ENCODE measurements at places on chromosomes 1 and 21.

GRCh38 chr21:36759348-36760083 lies 60.6 kb downstream of the SIM2 start:
- no peak for DNase-seq

DNA sequence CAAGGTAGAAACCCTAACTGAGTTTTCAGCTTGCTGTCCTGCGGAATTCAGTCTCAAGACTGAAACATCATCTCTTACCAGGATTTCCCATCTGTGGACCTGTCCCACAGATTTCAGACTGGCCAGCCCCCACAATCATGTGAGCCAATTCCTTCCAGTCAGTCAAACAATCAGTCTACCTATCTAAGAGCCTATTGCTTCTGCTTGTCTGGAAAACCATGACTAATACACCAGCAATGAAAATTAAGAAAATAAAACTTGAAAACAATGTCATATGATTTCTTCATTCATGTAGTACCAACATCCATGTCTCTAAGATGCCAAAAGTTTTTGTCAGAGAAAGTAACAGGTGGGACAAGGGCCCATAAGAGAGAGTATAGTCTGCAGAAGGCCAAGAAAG lies 57.6 kb upstream of the CRB1 start:
- no peak for DNase-seq

GRCh38 chr1:156852418-156852874 lies 6.5 kb downstream of the INSRR start:
- DNase-seq, result peak; percentile 88

DNA sequence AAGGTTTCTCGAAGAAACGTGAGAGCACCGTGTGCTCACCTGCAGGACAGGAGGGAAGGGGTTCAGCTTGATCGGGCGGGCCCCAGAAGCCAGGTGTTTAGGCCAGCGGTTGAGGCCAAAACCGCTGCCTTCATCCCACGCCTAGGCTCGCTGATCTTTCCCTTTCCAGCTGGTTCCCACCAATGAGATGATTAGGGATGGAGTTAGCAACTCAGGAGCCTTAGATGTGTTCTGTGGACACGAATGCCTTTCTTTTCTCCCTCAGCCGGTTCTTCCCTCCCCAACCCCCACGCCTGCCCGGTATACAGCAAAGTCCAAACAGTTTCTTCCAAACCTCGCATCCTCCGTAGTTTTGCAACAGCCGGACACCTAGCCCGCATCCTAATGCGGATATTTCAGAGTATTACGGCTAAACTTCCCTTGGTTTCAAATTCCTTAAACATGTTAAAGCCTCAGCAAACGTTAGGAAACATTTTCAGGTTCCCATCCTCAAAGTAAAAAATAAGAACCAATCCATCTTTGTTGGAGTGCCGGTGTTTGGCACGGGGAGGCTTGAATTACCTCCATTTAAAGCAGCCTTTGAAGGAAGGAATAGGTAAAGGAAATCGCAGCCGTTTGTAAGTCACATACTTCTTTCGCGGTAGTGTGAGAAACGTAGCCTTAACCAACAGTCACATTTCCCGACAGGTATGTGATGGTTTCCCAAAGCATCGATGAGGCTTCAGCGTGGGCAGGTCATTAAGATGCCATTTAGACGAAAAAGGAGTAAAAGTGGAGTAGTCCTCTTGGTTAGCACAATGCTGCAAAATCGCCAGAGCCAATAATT lies 1.1 kb downstream of the LRRC8C start:
- peak; percentile 38 for DNase-seq

GRCh38 chr1:156838972-156839371 lies 19.9 kb downstream of the INSRR start:
- peak; percentile 33 for DNase-seq

DNA sequence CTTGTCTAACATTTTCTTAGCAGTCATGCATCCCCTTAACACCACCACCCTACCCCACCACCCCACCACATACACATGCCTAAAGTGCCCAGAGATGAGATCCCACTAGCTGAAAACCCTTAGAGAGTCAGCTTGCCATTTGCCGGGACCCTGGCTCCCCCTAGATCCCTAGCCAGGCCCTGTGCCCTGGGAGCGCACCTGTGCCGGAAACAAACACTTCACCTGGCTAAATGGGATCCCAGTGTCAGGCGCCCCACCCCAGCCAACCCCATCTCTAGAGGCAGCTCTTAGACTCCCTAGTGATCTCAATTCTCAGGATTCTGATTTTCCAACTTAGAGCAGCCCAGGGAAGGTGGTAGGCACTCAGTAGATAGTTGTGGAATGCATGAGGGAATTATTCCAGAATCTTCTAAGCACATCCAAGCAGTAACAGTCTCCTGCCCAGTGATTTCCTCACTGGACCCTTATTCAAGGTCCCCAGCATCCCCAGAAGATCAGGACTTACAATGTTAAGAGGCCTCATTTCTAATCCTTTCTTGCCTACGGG lies 105.2 kb downstream of the LAMC2 start:
- DNase-seq, result no peak

DNA sequence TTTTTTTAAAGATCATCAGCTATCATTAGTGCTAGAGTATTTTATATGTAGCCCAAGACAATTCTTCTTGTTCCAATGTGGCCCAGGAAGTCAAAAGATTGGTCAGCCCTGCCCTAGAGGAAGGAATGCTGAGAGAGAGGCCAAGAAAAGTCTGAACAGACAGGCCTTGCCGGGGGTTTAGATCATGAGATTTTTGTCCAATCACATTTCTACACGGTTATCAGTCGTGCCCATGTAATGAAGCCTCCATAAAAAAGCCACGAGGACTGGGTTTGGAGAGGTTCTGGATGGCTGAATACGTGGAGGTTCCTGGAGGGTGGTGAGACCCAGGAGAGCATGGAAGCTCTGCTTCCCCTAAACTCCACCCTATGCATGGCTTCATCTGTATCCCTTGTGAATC lies 24.3 kb upstream of the ENO1 start:
- DNase-seq, result no peak

- DNase-seq, result peak; percentile 43
These were observed at the start of gene CRB1 for GRCh38 chr1:197268012-197268411. TSS of gene CRB1 (plus strand) at chr1:197268252. CDS start at chr1:197268413, 161 bp downstream.

DNA sequence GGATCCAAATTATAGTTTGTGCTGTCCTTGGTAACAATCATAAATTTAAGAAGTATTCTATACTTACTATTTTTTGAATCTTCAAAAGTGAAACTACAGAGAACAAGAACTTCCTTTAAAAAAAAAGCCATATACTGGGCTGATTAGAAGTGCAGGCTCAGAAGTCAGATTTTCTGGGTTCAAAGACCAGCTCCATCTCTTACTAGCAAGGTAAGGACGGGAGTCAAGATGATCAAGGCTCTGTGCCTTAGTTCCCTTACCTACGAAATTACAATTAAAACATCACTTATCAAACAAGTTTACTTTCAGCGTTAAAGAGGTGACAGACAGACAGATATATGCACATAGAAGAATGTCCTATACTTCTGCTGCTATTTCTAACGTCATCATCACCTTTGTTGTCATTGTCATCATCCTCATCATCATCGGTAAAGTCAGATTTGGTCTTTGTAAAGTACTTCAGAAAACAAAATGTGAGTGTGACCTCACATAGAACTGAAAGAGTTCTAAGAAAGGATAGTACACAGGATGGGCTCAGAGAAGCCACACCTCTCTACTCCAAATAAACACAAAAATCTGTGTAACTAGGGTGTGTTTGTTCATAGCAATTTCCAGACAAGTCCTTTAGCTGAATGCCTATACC lies 178.7 kb downstream of the VAV3 start:
- DNase-seq, result no peak

- DNase-seq, result no peak
These were observed 117.6 kb downstream of the MRPL39 start for GRCh38 chr21:25489673-25490072.

DNA sequence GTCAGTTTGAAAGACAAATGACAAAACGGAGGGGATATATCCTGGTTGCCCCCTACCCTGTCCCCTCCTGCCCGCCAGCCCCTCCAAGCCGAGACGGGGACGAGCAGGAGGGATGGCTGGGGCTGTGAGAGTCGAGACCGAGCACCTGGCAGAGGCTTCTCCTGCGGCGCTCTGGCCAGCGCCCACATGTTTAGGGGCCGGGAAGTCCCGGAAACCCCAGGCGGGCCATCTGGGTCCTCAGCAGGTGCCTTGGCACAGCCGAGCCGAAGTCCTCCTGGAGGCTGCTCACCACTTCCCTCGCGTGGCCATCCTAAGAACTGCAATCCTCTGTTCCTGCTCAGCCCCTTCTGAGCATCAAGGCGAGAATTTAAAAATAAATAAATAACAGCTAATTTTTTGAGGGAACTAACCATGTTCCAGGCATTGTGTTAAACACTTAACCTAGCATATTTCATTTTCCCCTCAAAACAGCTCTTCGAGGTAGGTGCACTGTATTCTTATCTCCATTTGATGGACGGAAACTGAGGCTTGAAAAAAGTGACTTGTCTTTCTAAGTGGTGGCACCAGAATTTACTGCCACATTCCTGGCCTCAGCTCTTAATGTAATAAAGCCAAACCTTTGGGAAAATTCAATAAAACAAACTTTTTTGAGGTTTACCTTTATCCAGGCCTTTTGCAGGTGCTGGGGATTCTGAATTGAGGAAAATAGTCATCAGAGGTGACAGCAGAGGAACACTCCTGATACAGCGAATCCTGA lies 3.5 kb upstream of the RIMS3 start:
- DNase-seq, result peak; percentile 86

DNA sequence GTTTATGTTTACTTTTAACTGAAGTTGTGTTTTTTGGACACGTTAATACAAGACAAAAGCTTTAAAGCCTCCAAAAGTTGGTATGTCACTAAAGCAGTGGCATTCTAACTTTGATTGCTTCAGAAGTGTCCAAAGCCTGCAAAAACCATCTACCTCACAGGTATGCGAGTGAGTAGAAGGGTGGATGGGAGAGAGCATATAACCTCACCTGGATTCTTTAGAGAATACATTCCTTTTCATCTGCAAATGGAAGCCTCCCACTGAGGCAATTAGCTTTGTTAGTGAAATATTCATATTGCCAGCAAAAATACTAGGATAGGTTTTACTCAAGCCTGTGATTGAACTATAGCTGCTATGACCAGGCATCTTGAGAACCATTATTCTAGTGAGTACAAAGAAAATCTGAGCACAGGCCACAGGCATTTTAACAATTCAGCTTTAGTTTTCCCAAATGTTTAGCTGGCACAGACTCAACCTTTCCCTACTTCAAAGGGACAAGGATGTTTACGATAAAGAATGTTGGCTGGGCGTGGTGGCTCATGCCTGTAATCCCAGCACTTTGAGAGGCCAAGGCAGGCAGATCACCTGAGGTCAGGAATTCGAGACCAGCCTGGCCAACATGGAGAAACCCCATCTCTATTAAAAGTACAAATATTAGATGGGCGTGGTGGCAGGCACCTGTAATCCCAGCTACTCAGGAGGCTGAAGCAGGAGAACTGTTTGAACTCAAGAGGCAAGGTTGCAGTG lies 39.7 kb downstream of the MAP3K21 start:
- DNase-seq, result no peak

DNA sequence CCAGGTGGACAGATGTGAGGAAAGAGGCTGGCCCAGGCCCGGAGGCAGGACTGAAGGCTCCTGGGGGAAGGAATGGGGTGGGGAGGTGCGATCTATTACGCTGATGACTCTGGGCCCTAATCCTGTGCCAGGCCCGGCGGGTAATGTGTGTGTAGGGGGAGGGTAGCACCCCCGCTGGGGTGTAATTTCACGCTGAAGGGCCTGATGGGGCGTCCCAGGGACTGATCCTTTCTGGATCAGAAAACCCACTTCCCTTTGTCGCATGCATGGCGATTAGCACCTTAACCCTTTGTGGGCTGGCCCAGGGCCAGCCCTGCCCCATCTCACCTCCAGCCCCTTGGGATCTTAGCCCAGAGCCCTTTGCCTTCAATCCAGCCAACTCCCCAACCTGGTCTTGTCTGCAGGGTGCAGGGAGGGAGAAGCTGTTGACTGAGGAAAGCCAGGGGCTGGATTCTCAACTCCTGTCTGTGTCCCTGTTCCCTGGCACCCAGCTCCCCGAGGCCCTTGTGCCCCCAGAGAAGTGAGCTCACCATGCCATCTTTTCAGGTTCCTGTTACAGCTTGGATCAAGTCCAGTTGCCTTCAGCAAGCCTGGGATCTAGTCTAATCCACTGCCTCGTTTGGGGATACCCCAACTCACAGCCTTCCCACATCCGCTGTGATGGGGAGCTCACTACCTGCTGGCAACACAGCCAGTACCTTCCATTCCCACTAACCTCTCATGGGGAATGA lies 26.0 kb downstream of the KNCN start:
- no peak for DNase-seq

GRCh38 chr21:34021726-34022125 lies 51.7 kb upstream of the MRPS6 start:
- DNase-seq, result no peak

GRCh38 chr21:38760017-38760761 lies 45.5 kb upstream of the ETS2 start:
- no peak for DNase-seq

DNA sequence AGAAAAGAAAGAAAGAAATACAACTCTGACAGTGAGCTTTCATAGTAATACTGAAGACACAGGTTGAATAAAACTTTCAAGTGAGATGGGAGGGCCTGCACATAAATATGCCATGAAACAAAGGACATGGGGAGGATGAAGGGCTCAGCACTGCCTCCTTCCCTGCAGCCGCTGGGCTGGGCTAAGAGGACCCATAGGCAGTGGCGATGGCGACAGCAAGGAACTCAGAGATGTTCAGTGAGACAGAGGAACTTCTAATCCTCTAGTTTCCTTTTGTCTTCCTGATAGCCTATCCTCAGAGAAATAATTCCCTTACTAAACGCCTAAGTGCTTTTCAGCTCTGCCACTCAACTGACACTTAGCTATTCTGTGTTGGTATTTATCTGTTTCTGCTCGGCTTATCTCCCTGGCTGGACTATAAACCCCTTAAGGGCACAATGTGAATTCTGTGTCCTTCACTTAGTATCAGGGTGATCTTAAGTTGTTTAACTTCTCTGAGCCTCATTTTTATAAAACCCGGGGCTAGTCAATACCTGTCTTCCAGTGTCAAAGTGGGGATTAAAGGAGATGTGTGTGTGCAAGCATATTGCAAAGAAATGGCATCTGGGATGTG lies 24.4 kb upstream of the IER5 start:
- DNase-seq, result no peak

DNA sequence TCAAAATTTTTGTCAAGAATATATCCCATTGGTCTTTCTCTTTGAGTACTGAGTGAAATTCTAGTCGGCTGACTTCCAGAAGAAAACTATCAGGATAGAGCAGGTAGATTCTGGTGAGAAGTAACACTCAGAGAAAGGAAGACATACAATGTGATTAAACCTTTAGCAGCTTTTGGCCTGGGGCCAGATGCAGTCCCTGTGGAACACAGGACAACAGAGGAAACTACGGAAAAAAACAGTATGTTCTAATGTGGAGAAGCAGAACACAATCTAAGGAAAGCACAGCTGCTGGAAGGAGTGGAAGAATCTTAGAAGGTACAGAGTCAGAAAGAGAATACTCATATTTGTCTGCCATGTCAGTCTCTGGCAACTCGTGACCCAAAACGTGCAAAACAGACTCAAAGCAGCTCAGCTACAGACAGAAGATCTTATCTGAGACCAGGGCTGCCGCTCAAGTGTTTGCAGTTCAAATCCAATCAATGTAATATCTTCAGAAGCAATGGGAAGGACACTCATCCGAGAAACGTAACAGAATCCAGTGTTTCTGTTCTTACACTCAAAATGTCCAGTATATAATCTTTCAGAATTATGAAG lies 283.8 kb downstream of the MRPL39 start:
- DNase-seq, result no peak

GRCh38 chr1:213003256-213003655 lies 12.4 kb downstream of the ANGEL2 start:
- DNase-seq, result no peak
